ENCODE measurements at places on chromosomes 2 and 18.

- no peak for DNase-seq
These were observed 1995.5 kb upstream of the CELF4 start for GRCh38 chr18:39561126-39561525.

DNA sequence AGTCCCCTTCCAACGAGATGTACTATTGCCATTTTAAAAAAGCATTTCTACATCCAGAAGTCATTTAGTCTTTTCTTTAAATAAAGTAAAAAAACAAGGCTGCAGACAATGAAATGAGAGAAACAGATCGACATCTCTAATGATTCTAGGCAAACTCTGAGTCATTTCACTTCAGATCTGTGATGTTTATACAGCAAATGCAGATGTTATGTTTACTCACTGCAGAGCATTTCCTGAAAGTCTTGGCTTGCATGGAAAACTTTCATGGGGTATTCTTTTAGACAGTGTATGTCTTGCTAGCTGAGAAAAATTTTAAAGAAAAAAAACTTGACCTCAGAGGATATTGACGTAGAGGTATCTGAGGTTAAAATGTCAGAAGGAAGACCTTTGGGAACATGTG, 797.4 kb downstream of the CNTNAP5 start:
- no peak for DNase-seq

GRCh38 chr18:5529471-5529870, 14.3 kb downstream of the EPB41L3 start:
- DNase-seq, result no peak

- DNase-seq, result no peak
These were observed 3.0 kb upstream of the IRS1 start for GRCh38 chr2:226802573-226802972.

DNA sequence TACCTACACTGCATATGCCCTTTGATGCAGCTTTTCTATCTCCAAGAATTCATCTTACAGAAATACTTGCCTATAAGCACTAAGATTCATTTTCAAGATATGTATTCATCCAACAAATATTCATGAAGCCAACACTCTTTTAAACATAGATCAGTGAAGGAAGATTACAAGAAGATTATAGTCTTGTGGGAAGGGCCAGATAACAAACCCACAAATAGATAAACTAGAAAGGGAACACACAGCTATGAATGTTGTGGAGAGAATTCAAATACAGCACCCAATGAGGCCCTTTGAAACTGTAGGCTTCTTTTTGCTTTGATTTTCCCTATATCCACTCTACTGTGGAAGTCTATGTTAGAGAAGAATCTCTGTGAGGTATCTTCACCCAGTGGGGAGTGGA, 186.7 kb upstream of the RBMS1 start:
- DNase-seq, result no peak

- DNase-seq, result no peak
These were observed 48.6 kb downstream of the SMAD2 start for GRCh38 chr18:47881752-47882455.

- peak; percentile 58 for DNase-seq
These were observed 77.9 kb downstream of the DTNA start for GRCh38 chr18:34787931-34788532.

DNA sequence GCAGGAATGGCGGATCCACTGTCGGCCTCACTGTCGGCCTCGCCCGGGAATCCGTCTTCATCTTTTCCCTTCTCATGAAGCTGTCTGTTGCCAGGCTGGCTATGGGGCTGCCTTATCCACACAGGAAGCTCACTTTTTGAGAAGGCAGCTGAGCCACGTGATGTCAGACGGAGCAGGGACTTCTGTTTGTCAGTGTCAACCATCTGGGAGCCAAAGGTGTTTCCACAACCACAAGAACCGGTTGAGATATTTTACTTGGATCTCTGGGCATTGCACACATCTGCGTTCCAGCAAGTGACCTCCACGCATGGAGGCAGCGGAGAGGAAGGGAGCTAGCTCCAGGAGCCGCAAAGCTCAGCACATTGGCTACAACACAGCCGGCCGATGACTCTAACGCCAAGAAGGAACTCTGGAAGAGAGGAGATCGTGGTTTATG, 27.4 kb upstream of the TAF1B start:
- no peak for DNase-seq

- no peak for DNase-seq
These were observed 21.4 kb downstream of the POLE4 start for GRCh38 chr2:74979844-74980243.

GRCh38 chr18:67517444-67517765, 885 bp upstream of the DSEL start:
- DNase-seq, result no peak

DNA sequence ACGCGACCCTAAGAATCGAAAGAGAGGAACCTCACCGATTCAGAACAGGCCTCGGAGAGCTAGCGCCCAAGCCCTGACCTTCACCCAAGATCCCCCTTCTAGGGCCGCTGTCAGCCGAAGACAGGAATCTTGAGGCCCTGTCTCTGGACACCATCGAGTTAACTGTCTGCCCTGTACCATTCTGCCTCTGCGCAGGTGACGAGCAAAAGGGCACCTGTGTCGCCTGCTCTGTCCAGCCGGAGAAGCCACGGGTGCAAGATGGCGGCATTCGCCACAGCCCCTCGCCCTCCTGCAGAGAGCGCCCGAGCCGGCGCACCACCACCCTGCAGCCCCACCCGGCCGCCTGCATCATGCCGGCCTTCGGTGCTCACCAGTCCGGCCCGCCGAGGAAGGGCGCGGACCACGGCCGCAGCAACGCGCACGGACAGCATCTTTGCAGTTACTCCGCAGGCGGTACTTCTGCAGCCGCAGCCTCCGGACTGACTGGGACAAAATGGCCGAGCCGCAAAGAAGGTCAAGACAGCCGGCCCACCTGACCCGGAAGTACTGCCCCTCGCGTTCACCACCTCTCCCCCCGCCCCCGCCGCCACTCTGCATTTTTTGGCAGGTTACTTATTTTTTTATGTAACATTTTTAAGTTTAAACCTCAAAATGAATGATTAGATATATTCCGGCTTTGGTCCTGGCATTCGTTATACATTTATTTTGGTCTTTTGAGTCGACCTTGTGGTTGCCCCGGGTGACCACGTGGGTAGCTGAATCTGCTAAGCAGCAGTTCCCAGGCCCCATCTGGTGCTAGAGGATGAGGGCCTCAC, at the start of gene ATP5F1A:
TSS of gene ATP5F1A (minus strand) at position 496 of the 815 bp plus-strand sequence. CDS start at position 431, 65 bp downstream.
- DNase-seq, result peak; percentile 69

DNA sequence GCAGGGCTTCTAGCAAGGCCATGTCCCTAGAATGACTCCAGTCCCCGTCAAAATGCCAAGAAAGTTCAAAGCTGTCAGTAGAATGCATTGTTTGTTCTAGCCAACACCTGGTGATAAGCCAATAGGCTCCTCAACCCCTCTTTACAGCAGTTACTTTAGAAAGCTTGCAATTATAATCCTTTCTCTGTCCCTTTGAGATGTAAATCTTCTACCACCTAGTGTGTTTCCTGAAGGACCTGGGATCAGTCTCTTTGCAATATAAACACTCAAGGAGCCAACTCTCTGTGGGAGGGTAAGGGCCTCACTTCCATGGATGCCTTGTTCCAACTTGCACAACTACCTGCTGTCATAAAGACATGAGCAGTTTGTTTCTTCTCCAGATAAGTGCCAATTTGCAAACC, 301.8 kb downstream of the NBAS start:
- DNase-seq, result no peak

GRCh38 chr2:25251422-25252273, 83.3 kb upstream of the POMC start:
- peak; percentile 72 for DNase-seq

DNA sequence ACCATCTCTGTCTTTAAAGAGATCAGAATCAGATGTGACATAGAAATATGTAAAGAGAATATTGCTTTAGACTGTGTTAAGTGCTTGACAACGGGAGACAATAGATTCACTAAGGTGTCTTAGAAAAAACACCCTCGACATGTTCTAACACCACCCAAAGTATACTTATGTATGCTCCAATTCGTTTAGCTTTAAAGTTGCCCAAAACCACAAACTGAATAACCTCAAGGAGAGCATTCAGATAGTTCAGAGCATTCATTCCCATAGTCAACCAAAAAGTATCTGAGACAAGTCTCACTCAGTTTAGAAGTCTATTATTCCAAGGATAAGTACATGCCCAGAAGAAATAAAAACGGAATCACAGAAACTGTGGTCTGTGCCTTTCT, 96.4 kb downstream of the KYNU start:
- DNase-seq, result no peak

GRCh38 chr2:234343372-234343771, 153.5 kb downstream of the ARL4C start:
- no peak for DNase-seq

DNA sequence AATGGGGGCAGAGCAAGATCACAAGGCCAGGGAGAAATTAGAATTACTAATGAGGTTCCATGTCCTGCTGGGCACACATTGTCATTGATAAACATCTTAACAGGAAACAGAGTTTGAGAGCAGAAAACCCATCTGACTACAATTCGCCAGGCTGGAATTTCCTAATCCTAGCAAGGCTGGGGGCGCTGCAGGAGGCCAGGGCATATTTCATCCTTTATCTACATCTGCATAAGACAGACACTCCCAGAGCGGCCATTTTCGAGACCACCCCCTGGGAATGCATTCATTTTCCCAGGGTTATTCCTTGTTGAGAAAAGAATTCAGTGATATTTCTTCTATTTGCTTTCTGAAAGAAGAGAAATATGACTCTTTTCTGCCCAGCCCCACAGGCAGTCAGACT, 152.7 kb downstream of the SUCLG1 start:
- no peak for DNase-seq

GRCh38 chr2:65081232-65081685, 25.0 kb downstream of the CEP68 start:
- DNase-seq, result no peak

DNA sequence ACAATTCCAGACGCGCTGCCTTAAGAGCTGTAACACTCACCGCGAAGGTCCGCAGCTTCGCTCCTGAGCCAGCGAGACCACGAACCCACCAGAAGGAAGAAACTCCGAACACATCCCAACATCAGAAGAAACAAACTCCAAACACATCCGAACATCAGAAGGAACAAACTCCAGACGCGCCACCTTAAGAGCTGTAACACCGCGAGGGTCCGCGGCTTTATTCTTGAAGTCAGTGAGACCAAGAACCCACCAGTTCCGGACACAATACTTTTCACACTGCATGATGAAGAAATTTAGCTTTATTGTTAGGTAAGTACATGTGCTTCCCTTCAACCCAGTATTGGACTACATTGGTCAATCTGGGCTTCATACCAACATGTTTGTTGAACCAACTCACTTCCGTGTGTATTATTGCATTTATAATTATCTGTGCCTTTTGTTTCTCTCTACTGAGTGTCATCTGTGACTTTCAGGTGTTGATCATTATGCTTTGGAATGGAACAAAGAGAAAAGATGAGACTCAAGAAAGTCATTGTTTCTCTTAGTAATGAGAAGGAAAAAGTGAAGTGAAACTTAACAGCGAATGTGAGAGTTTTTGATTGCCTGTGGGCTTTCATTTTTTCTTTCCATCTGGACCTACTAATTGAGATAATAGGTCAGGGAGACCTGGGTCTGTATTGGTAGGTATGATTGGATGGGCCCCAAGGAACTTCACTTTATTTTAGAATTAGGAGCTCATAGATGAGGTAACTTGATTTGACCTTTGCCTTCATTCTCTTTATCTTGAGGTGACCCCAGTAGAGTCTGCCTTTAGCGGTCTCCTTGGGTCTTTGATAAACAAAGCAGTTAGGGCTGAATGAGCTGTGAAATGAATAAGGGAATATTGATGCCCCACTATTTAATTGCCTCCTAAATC, 76.1 kb upstream of the CAVIN2 start:
- DNase-seq, result no peak

- no peak for DNase-seq
These were observed 47.9 kb upstream of the RAB12 start for GRCh38 chr18:8561123-8561910.

DNA sequence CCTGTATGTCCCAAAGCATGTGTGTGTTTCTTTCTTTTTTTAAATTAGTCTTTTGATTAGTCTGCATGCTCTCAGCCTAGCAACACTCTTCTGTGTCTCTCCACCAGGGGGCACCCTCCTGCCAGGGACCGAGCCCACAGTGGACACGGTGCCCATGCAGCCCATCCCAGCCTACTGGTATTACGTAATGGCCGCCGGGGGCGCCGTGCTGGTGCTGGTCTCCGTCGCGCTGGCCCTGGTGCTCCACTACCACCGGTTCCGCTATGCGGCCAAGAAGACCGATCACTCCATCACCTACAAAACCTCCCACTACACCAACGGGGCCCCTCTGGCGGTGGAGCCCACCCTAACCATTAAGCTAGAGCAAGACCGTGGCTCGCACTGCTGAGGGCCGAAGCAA, 93.8 kb downstream of the NRP2 start:
- DNase-seq, result peak; percentile 21

- no peak for DNase-seq
These were observed 330.8 kb downstream of the THSD7B start for GRCh38 chr2:137096187-137096586.

DNA sequence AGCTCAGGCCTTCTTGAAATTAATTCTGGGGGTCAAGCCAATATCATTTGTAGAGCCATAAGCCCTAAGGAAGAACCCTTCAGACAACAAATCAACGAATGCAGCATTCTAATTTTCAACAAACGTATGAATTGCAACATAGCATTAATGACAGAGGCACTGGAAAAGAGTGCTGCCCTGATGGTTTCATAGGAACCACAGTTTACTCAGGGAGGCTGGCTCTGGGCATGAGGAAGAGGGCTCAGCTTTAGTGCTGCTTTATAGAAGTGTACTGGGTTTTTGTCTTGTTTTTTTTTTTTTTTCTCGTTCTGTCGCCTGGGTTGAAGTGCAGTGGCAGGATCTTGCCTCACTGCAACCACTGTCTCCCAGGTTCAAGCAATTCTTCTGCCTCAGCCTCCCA, 36.1 kb upstream of the CAB39 start:
- DNase-seq, result no peak

DNA sequence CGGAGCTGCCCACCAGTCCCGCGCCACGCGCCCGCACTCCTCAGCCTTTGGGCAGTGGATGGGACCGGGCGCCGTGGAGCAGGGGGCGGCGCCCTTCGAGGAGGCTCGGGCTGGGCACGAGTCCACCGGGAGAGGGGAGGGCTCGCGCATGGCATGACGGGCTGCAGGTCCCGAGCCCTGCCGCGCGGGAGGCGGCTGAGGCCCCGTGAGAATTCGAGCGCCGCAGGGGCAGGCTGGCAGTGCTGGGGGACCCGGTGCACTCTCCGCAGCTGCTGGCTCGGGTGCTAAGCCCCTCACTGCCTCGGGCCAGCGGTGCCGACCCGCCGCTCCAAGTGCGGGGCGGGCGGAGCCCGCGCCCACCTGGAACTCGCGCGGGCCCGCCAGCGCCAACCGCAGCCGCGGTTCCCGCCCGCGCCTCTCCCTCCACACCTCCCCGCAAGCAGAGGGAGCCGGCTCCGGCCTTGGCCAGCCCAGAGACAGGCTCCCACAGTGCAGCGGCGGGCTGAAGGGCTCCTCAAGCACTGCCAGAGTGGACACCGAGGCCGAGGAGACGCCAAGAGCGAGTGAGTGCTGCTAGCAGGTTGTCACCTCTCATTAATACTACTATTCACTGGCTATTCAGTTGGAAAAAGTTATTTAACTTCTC, 3.6 kb upstream of the TTC21B start:
- no peak for DNase-seq

- DNase-seq, result no peak
These were observed 2.5 kb upstream of the MAT2A start for GRCh38 chr2:85536479-85536878.

- DNase-seq, result no peak
These were observed 40.2 kb downstream of the GRB14 start for GRCh38 chr2:164581050-164581449.

- DNase-seq, result no peak
These were observed 64.4 kb upstream of the NOSTRIN start for GRCh38 chr2:168738062-168738461.

Measured in neuronal stem cell (in vitro differentiated cells).